Activated T-helper 2 cell treated with anti-CD3 and anti-CD28 coated beads, Interferon-gamma antibody, Interleukin-2, Interleukin-4, amounts not matched to agents 10 μg/mL and 5 μg/mL and 100 μg/mL, durations not matched to agents 14 hours and 24 hours and 36 hours (primary cell): ENCODE measurements at places on chromosomes 6 and 20. TPM values are rescaled to one million over a fixed set of nuclear protein-coding genes. Genes with fewer than 3 reads are reported as not detected.

Gene TRIM40
- total RNA-seq = not detected in 2 replicates

- no peak overlapping the region for H3K4me3 ChIP-seq
- no peaks in the 10 kb centered on the region for H3K27me3 ChIP-seq
- no peaks in the 10 kb centered on the region for H3K36me3 ChIP-seq
- no peaks in the 10 kb centered on the region for H3K4me1 ChIP-seq
- DNase-seq = no peak
- H3K27ac ChIP-seq = no peak overlapping the region
These were observed 717.6 kb upstream of the MAP3K7 start for GRCh38 chr6:91304521-91304920.

Gene ACSS1
- total RNA-seq = 15.1 and 15.5 TPM in 2 replicates

Gene STMND1
- not detected in 2 replicates for total RNA-seq

DNA sequence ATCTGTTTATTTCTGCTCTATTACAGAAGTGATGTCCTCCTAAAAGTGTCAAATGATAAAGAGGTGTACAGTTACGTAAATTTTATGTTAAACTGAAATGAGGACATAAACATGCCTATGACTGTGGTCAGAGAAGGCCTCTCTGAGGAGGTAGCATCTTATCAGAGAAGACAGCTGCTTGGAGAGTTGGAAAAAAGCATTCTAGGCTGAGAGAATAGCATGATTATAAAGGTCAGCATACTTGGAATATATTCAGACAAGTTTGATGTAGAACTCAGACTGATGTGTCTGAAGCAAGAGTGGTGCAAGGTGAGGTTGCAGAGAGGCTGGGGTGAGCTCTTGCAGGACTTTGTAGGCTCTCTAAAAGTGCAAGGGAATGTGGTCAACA, 3.1 kb upstream of the PCNA start:
- H3K36me3 ChIP-seq = peaks cover 18% of the 10 kb centered on the region
- H3K4me3 ChIP-seq = no peak overlapping the region
- H3K4me1 ChIP-seq = peaks cover 38% of the 10 kb centered on the region
- H3K27me3 ChIP-seq = no peaks in the 10 kb centered on the region
- DNase-seq = no peak

Gene SDCBP2
- total RNA-seq = 3.2 and 4.1 TPM in 2 replicates

- H3K36me3 ChIP-seq = no peaks in the 10 kb centered on the region
- no peak for DNase-seq
- no peak overlapping the region for H3K4me3 ChIP-seq
- H3K27me3 ChIP-seq = no peaks in the 10 kb centered on the region
- no peak overlapping the region for H3K27ac ChIP-seq
- H3K4me1 ChIP-seq = peaks cover 38% of the 10 kb centered on the region
These were observed 55.2 kb upstream of the RNF24 start for GRCh38 chr20:4070323-4071177.

Gene GNAS-AS1
- total RNA-seq = 1.7 and 1.9 TPM in 2 replicates

GRCh38 chr6:170476360-170476759, 76.7 kb downstream of the PSMB1 start:
- peaks cover 9% of the 10 kb centered on the region for H3K27me3 ChIP-seq
- DNase-seq = no peak
- no peak overlapping the region for H3K27ac ChIP-seq
- H3K4me3 ChIP-seq = no peak overlapping the region

- peaks cover 51% of the 10 kb centered on the region for H3K27me3 ChIP-seq
- H3K4me1 ChIP-seq = no peaks in the 10 kb centered on the region
- H3K36me3 ChIP-seq = no peaks in the 10 kb centered on the region
- no peak overlapping the region for H3K4me3 ChIP-seq
- DNase-seq = no peak
These were observed 16.0 kb upstream of the FAM210B start for GRCh38 chr20:56342783-56343182.

DNA sequence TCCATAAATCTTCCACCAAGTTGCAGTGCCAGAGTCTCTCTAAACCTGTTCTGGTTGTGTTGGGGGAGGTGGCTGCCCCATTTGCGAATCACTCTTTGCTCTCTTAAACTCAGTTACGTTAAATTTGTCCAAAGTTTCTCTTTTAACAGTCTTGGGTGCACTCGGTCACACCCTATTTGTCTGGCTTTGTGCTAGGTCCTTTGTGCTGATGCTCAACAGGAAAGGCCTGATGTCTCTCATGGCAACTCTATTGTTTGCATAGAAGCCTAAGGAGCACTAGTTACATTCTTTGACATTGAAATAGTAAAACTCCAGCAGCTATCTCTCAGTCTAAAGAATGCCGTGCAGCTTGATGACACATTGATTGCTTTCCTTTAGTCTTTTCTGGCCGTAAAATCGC, 105.1 kb downstream of the TRMT11 start:
- no peaks in the 10 kb centered on the region for H3K27me3 ChIP-seq
- no peaks in the 10 kb centered on the region for H3K36me3 ChIP-seq
- peaks cover 3% of the 10 kb centered on the region for H3K4me1 ChIP-seq
- H3K27ac ChIP-seq = no peak overlapping the region
- no peak for DNase-seq
- no peak overlapping the region for H3K4me3 ChIP-seq

Gene RIMS4
- total RNA-seq = not detected in 2 replicates

GRCh38 chr20:11132819-11133415, 459.1 kb upstream of the JAG1 start:
- H3K36me3 ChIP-seq = no peaks in the 10 kb centered on the region
- no peaks in the 10 kb centered on the region for H3K27me3 ChIP-seq
- no peaks in the 10 kb centered on the region for H3K4me1 ChIP-seq

Gene TP53RK
- total RNA-seq = 14.4 and 14.7 TPM in 2 replicates

Gene HMGCLL1
- total RNA-seq = not detected in 2 replicates

Gene PTPRK
- 4.2 and 6.1 TPM in 2 replicates for total RNA-seq

DNA sequence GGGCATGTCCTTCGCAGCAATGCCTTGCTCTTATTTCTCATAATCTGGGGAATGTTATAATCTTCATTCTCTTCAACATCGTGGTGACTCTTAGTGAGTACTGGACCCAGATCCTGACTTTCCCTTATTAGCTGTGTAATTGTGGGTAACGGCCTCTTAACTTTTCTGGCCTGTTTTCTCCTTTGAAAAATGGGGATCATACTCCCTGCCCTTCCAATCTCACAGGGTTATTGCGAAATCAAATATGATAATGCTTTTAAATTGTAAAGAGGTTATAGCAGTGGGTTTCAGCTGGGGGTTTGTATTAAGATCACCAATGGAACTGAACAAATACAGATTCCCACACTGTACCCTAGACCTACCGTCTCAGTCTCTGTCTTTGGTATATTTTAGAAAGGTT, 77.1 kb downstream of the CTNNBL1 start:
- no peak for DNase-seq
- H3K27ac ChIP-seq = no peak overlapping the region
- H3K4me3 ChIP-seq = no peak overlapping the region
- H3K36me3 ChIP-seq = peaks cover 18% of the 10 kb centered on the region

DNA sequence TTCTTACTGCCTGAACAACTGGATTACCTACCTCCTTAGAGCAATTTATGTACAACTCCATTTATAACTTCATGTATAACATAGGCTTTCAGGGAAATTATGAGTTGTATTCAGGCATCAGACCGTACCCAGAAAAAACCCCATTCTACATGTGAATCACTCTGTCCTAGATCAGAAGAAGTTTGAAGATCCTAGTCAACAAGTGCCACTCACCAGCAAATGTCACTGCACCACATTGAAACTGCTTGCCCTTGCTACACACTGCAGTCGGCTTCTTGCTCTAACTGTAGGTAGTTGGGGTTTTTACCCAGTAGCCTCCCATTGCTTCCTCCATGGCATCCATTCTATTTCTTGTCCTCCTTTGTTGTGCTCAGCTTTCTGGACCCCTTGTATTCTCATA, 132.4 kb downstream of the DNAH8 start:
- peak overlapping the region; percentile 6 for H3K27ac ChIP-seq
- no peak overlapping the region for H3K4me3 ChIP-seq
- H3K36me3 ChIP-seq = no peaks in the 10 kb centered on the region
- peaks cover 31% of the 10 kb centered on the region for H3K27me3 ChIP-seq

Gene HLA-DRB5
- total RNA-seq = 10.6 and 12.6 TPM in 2 replicates

- peaks cover 4% of the 10 kb centered on the region for H3K36me3 ChIP-seq
- no peak for DNase-seq
- H3K4me1 ChIP-seq = peaks cover 32% of the 10 kb centered on the region
- H3K4me3 ChIP-seq = no peak overlapping the region
- H3K27me3 ChIP-seq = peaks cover 84% of the 10 kb centered on the region
These were observed 41.1 kb upstream of the OSTM1 start for GRCh38 chr6:108115598-108116058.

- no peaks in the 10 kb centered on the region for H3K4me1 ChIP-seq
- H3K4me3 ChIP-seq = no peak overlapping the region
- DNase-seq = no peak
- H3K27ac ChIP-seq = no peak overlapping the region
- H3K36me3 ChIP-seq = no peaks in the 10 kb centered on the region
These were observed 47.7 kb downstream of the FAM184A start for GRCh38 chr6:119030759-119031158.

DNA sequence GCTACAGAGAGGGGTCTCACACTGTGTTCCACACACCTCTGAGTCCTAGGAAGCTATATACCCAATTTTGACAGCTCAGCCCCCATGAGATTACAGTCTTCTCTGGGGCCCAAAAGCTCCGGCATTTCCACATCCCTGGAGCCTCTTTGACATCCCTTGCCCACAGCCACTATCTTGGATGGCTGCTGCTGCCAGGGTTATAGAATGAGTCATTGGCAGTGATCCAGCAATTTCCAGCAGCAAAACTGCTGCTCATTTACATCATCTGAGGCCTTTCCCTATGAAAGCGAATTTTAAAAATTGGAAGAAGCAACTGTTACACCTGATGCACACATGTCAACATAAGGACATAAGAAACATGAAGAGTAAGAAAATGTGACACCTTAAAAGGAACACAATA, 590.7 kb downstream of the MEI4 start:
- H3K27me3 ChIP-seq = no peaks in the 10 kb centered on the region
- H3K4me1 ChIP-seq = no peaks in the 10 kb centered on the region
- H3K27ac ChIP-seq = no peak overlapping the region

DNA sequence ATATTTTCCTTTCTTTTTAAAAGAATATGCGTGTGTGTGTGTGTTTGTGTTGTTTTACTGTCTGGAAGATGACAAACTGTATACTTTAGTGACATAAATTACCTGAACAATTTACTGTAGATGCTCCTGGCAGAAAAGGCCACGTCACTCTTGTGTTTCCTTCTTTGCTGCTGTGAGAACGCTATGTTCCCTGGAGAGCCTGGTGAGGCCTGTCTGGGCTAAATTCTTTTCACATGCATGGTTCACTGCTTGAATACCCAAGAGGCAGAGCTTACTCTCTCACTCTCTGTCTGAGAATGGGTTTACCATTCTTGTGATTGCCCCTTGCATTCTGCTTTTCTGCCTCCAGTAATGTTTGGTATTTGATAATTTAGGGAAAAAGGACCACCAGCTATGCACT, 64.3 kb downstream of the EDN1 start:
- no peaks in the 10 kb centered on the region for H3K27me3 ChIP-seq
- no peaks in the 10 kb centered on the region for H3K4me1 ChIP-seq
- no peaks in the 10 kb centered on the region for H3K36me3 ChIP-seq
